ENCODE measurements at places on chromosomes 3 and 15.
A peak's percentile ranks its signal among the peaks of the same experiment; 100 is the strongest.

DNA sequence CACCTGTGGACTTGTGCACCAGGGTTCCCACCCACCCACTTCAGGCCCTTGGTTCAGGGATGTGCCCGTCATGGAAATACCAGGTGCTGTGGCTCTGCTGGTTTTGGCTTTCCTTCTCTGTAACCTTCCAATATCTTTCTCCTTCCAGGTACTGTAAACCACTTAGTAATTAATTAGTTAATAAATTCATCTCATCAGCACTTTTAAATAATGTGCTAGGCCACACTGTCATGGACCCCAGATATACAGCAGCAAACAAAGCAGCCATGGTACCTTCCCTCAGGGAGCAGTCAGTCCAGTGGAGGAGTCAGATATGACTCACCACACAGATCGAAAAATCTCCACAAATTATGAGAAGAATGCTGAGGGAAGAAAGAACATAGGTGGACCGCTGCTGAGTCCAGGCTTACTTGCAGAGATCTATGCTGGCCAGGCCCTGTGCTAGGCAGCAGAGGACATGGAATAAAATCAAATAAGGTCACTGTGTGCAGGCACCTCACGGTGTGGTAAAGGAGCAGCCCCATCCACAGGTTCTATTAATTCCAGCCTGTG is 6.8 kb upstream of the GATA2 start:
- no peak for DNase-seq

DNA sequence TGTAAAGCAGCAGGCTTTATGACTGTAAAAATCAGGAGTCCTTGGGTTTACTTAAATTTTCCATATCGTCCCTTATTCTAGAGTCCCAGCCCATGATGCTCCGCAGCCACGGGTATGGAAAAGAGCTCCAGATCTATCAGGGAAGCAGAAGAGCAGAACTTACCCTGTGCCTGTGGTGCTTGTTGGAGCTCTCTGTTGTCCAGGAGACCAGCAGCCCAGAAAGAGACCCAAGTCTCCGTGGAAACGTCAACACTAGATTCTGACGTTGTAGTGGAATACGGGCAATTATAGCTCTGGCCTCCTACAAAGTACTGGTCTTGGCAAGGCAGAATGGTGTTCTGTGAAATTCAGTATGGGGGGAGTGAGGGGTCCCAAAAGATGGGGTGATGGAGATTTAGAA is 2.0 kb downstream of the GMNC start:
- no peak for DNase-seq

GRCh38 chr15:54803134-54803808 is 393.5 kb downstream of the RSL24D1 start:
- no peak for DNase-seq

DNA sequence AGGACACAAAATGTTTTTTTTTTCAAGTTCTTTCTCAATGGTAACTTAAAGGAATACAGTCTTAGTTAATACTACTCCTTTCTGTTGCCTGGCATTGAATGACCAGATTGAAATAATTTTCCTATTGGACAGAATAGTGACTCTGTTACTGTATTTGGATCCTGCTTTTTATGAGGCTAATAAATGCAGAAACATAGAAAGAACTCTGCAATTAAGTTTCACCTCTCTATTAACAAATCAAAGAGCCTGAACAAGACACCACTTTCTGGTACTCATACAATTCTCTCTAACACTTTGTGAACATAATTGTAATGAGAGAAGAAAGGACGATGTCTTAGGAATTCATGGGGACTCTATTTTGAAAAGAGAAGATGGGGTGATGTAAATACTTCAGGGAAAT is 308.4 kb upstream of the ROBO2 start:
- no peak for DNase-seq

GRCh38 chr3:160395297-160395696 is 3.7 kb downstream of the IFT80 start:
- no peak for DNase-seq

DNA sequence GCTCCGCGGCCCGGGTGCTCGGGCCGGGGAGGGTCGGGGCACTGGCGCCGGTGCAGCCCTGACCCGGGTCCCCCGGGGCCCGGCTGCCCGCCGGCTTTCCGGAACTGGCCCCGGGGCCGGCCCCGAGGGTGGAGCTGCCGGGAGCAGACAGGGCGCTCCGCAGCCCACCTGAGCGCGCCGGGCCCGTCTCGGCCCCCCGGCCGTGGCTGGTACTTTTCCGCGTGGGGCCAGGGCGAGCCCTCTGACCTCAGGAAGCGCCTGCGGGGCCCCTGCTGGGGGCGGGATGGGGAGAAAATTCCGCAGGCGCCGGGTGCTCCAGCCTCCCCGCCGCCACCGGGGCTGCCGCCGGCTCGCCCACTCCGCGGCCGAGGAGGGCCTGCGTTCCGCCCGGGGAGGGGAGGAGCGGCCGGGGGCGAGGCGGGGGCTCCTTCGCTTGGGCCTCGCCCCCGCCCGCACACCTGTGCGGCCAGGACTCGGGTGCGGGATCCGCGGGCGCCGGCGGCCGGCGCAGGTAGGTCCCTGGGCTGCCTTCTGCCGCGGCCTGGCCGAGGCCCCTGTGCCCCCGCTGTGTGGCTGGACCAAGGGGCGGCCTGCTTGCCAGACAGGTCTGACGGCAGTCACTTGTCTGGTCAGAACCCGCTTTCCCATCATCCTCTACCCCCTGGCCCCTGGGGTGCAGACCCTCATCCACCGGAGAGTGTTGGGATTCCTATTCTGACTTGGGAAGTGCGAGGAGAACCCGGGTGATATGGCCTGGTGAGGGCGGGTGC is 3.5 kb downstream of the FURIN start:
- DNase-seq = no peak

GRCh38 chr3:46419816-46420215 is 12.8 kb downstream of the CCRL2 start:
- no peak for DNase-seq

GRCh38 chr15:77819851-77820728 is 187.4 kb upstream of the LINGO1 start:
- DNase-seq = no peak

DNA sequence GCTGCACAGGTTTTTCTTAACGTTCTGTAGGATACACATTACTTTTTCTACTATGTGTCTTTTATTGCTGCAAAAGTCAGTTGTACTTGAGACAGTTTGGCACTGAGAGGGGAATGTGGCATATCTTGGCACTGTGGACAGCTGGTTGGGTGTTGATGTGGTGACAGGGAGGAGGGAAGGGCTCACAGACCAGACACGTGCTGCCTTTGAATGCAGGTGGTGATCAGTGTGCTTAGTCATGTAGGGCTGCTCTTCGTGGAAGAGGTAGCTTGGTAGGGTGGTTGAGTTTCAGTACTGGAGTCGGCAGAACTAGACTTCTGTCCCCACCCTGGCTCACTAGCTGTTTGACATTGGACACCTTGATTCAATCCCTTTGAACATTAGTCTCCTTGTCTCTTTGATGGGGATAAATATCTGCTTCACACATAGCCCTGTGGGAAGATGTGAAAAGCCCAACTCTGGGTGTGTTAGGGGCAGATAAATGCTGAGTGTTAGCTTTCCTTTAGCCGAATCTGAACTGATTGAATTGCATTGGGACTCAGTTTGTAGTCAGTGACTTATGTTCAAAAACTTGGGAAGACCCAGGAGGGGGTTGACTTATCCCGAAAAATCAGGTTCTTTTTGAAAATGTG is 108.4 kb downstream of the PTPRG start:
- DNase-seq = no peak

DNA sequence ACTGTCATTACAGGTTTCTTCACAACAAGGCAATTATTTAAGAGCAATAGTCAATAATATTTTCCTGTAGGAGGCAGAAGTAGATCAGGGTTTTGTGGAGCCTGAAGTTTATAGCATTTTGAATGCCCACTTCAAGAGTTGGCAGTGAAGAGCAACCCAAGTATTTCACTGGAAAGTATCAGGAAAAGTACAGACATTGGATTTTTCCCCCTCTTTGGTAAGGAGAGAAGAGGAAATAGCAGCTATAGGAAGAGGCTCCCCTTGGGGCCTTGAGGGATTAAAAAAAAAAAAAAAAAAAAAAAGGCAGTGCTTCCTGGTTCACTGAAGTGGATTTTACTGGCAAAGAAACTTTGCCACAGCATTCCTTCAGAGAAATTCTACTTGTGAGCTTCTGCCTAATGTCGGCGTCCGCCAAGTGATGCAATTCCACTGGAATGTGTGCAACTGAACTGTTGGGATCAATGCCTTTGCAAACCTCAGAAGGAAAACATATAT is 5.7 kb upstream of the CNTN6 start:
- no peak for DNase-seq

- no peak for DNase-seq
Measured at GRCh38 chr3:195907684-195907933, 742 bp downstream of the TNK2 start.

DNA sequence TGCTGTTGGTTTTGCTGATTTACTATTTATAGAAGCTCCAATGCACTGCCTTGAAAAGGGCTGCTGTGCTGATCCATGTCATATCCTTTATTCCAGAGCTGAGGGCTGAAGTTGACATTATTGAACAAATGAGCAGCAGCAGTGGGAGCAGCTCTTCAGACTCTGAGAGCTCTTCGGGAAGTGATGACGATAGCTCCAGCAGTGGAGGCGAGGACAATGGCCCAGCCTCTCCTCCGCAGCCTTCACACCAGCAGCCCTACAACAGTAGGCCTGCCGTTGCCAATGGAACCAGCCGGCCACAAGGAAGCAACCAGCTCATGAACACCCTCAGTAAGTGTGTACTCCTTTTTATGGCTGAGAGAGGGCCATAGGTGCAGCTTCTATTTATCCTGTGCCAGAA is 8.8 kb downstream of the EAF1 start:
- no peak for DNase-seq

- DNase-seq = no peak
Measured at GRCh38 chr15:66650433-66650832, 51.6 kb upstream of the SMAD6 start.

DNA sequence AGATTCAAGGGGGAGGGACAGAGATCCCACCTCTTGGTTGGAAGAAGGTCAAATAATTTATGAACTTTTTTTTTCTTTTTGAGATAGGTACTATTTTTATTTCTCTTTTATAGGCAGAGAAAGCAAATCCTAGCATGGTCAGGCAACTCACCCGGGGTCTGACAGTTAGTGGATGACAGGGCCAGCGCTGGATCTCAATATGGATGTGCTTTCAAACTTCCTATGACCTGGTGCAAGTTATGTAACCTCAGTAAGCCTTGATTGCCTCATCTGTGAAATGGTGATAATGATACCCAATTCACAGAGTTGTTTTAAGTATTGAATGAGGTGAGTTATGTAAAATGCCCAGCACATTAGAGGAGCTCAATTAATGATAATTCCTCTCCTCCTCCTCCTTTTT is 86.8 kb upstream of the MEF2A start:
- DNase-seq = no peak

DNA sequence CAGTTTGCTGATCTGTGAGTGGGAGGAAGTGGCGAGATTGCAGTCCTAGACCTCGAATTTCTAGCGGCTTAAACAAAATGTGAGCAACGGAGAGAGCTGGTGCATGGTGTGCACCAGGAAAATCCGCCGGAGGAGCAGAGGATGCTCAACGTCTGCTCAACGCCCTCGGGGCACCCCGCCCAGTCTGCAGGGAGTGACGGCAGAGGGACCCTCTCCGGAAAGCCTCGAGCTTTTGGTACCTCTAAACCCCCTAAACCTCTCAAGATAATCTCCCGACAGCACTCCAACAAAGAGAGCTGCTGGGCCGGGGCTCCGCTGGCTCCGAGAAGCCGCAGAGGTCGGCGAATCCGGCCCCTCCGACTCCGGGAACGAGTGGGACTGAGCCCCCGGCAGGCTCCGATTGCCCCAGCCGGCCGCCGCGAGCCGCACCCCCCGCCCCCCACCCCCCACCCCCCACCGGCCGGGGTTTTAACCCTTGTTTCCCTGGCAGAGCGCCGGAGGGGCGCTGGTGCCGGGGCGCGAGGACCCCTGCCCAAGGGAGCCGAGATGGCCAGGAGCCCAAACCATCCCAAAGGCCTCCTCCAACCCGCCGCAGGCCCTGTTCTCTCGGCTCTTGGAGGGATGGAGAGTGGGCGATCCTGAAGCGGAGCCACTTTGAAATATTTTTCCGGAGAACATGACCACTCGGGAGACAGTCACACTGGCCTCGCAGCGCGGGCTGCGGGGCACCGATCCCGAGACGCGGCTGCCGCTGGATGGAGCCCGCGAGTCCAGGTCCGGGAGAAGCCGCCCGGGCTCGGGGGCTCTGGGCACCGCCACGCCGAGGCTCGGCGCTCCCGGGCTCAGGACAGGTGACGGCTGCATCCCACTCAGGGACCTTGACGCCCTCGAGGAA is 1.5 kb downstream of the MEGF11 start:
- peak; percentile 79 for DNase-seq

DNA sequence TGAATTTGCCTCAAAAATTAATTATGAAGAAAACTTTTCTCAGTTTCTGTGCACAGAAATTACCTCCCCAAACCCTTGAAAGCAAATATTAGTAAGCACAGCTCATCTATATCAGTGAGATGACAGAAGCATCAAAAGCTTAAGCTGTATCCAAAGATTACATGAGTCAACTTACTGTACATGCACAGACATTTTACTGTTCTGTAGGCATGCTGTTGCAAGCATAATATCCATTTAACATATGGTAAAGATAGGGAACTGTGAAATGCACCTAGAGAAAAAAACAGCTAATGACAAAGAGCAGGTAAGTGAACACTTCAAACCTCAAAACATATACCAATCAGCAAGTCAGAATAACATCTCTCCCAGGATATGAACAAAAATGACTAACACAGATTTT is 20.9 kb downstream of the SHOX2 start:
- DNase-seq = no peak

- no peak for DNase-seq
Measured at GRCh38 chr3:473033-473800, 276.7 kb downstream of the CHL1 start.

DNA sequence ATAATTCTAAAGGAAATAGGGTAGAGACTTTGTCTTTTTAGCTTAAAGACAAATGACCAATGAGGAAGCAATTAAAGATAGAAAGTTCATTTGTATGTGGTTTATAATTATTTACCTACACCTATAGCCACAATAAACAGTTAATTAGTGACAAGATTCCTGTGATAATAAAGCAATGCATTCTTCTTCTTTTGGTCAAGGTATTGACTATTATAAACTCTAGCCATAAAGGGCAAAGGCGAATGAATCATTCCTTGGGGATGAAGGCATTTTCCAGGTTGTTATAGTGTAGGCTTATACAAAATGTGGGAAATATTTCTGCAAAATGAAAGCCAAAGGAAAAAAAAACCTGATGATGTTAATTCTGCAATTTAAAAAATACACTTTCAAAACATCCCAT is 115.4 kb downstream of the PLD1 start:
- no peak for DNase-seq

DNA sequence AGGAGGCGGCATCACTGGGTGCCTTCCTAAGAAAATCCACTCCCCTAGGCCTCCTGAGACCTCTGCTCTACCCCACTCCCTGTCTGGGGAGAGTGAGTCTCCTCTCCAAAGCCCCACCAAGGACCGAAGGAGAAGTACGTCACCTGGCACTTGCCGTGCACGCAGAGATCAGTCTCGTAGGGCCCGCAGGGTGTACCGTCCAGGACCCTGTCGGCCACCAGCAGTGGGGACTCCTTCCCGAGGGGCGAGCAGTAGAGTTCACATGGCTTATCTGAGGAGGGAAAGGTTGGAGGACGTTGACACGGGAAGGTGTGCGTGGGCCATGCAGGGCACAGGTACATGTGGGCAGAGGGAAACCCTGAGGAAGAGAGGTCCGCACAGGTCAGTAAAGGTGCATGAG is 232.9 kb downstream of the ADAMTS17 start:
- no peak for DNase-seq

- DNase-seq = no peak
Measured at GRCh38 chr3:68033867-68034266, 379.5 kb upstream of the SUCLG2 start.

GRCh38 chr3:204102-204501 is 7.5 kb downstream of the CHL1 start:
- DNase-seq = no peak

Data from SHP77 (cell line).